Cortex of kidney (tissue), 1 donor: ENCODE measurements at places on chromosomes 16 and 17.

- DNase-seq: no peak
Observed at GRCh38 chr16:5581908-5582307, 484.3 kb upstream of the EEF2KMT start.

GRCh38 chr17:75623386-75623785 lies 9.8 kb upstream of the SMIM5 start:
- no peak for DNase-seq

DNA sequence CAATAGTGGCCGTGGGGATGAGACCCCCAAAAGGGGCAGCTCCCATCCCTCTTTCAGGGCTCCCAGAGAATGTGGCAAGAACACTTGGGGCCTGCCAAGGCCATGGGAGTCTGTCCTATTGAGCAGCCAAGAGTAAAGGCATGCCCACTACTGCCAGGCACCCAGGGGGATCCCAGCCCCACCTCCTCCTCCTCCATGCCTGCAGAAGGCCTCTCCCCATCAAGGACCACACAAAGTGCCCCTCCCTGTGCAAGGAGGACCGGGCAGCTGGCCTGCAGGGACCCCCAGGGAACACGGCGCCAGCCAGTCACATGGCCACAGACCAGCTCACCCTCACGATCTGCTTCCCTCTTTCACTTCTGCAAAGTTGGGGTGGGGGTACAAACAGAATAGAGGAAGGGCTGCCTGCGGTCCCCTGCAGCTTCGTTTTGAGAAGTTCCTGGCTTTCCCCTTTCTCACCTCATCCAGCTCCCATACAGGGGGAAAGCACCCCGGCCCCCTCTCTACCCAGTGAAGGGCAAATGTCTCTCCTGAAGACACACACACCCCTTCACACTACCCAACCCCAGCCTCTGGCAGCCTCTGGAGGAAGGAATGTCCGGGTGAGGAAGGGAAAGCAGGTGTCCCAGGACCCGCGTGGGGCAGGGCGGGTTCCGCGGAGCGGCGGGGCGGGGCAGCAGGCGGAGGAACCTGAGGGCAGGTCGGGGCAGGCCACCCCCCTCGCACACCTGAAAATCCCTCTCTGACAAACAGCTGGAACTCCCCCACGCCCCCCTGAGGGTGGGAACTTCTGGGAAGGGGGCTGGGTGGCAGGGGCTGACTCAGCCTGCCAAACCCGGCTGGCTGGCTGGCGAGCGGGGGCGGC lies 2.0 kb downstream of the PPP1R9B start:
- DNase-seq: no peak

- no peak for DNase-seq
Observed at GRCh38 chr16:71929048-71929447, 33.7 kb downstream of the IST1 start.

DNA sequence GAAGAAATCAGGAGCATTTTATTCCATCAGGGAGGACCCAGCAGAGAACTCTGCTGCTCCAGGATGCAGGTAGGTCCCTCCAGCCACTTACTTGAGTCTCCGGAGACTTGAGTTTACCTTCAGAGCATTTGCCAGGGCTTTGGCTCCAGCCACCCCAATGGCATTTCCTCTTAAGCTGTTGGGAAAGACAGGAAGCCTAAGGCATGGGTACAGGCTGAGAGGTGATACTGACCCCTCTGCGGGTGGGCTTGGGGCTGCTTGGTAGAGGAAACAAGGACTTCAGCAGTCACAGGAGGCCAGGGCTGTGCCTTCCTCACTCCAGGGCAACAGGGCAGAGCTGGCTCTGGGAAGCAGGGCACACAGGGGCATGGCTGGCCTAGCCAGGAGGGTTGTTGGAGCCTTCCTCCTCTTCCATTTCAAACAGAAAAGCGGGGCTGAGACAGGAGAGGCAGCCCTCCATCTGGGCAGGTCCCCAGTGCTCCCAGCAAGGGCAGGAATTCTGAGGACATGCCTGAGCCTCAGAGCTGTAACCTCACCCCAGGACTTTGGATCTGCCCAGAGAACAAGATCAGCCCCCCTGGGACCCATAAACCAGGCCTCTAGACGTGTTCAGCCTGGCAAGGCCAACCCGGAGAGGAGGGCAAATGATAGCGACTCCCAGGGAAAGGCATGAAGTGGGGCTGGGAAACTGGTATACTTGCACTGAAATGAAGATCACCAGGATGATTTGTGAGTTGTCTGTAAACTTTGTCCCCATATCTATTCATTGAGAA lies 34.4 kb downstream of the NLRC3 start:
- DNase-seq: no peak

- DNase-seq: no peak
Observed at GRCh38 chr17:19399750-19400450, 11.1 kb upstream of the RNF112 start.

DNA sequence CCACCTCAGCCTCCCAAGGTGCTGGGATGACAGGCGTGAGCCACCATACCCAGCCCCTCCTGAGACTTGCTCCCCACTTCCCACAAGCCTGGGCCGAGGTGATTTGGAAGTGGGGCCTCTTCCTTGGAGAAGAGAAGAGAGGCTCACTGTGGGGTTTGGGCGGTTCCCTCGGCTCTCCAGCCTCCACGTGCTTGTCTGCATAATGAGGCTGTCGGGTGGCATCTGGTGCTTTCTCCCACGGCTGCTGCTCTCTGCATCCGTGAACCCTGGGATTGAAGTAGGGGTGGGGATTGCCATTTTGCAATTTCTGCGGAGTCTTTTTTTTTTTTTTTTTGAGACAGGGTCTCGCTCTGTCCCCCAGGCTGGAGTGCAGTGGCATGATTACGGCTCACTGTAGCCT lies 101.4 kb downstream of the RAP1GAP2 start:
- no peak for DNase-seq

- DNase-seq: no peak
Observed at GRCh38 chr17:76381633-76382350, 2.6 kb upstream of the SPHK1 start.

DNA sequence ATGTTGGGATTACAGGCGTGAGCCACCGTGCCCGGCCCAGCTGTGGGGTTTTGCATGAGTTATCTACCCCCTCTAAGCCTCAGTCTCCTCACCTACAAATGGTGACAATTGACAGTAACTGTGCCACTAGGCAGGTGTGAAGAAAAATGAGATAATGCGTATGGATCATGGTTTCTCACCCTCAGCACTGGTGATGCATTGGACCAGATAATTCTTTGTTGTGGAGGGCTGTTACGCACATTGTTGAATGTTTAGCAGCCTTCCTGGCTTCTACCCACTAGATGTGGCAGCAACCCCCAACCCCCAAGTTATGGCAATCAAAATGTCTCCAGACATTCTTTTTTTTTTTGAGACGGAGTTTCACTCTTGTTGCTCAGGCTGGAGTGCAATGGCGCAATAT lies 9.0 kb upstream of the HAPSTR1 start:
- DNase-seq: no peak

GRCh38 chr16:71345031-71345430 lies 13.5 kb upstream of the CALB2 start:
- no peak for DNase-seq

DNA sequence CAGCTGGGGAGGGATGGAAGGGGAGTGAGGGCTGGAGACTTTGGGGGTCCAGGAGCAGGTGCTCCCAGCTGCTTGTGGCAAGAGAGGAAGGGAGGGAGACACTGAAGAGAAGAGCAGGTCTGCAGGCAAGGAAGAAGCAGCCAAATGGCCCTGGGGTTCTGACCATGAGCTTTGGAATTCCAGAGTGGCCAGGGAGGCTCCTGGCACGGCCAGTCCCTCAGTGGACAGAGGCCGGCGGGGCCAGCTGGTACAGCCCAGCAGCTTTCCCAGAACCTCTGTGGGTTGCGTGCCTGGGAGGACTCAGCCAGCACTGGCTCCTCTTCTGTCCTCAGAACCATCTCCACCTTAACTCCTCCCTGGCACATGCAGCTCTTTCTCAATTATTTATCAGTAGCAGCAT lies 233.0 kb downstream of the MSI2 start:
- no peak for DNase-seq

DNA sequence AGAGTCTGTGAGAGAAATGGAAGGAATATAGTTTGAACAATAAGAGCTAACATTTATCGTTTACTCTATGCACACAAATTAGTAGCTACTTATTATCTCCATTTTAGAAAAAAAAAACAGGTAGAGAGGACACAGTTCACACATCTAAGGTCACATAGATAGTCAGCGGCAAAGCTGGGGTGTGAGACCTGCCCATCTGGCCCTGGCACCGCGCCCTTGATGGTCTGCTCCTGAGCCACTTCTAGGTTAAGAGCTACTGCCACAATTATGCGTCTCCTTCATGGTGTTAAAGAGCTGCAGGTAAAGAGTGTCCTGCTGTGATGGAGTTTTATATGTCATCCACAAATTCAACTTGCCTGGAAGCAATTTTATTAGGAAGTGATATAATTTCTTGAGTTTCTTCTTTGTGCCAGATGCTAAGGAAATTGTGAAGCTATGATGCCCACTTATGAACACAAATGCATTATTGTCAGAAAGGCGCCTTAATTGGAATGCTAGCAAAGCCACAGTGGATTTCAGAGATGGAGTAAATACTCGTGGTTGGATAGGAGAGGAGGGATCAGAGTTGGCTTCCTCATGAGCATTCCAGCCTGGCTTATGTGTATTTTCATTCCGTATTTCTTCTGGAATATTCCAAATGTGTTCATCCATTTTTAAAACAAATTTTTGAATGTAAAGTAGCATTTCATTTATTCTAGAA lies 21.3 kb upstream of the MFSD6L start:
- no peak for DNase-seq

DNA sequence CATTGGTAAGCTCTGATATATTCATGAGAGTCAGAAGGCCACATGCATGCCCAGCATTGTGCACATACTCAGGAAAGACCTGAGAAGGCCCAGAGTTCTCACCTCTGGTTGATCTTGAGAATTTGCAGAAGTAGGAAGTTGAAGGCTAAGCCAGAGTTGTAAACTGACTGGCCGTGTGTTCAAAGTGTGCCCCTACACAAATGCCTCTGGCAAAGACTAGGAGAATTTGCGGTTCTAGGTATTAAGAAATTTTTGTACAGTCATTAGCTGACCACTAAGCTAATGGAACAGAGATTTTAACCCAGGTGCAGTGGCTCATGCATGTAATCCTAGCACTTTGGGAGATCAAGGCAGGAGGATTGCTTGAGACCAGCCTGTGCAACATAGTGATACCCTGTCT lies 25.0 kb downstream of the FBXL20 start:
- no peak for DNase-seq

GRCh38 chr17:41680426-41681040 lies 8.2 kb upstream of the EIF1 start:
- DNase-seq: no peak

GRCh38 chr16:56355221-56355620 lies 70.1 kb downstream of the AMFR start:
- no peak for DNase-seq

DNA sequence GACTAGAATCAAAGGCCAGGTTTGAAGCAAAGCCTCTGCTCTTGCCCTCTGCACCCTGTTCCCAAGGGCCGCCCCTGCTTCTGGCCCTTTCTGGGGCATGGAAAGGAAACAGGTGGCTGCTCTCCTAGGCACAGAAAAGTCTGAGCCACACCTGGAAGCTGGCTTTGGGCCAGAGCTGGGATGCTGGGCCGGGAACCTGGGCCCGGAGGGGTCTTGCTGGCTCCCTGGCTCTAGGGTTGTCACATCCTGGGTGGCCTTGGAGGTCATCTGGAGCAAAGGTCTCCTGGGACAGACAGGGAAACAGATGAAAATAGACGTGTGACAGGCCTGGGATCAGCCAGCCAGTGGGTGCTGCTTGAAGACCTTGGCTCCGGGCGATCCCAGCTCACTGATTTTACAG lies 74.1 kb upstream of the LHX1 start:
- DNase-seq: no peak

DNA sequence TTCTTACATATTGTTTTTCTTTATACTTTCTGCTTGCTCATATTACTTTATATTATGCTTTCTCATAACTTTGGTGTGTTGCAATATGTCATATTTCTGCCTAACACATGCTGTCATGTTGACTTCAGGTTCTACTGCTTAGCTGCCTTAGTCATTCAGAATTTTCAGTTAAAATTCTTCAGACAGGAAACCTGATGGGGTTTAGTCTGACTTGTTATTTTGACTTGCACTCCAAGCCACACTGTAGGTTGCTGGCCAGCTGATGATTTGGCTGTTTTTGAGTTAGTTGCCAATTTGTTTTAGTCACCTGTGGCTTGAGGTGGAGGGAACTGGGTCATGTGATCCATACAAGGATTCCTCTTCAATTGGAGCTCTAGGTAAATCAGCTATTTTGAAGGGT lies 315.4 kb downstream of the MAP2K6 start:
- DNase-seq: no peak

GRCh38 chr17:44308865-44309264 lies 464 bp downstream of the RUNDC3A start:
- DNase-seq: no peak

- no peak for DNase-seq
Observed at GRCh38 chr16:57610611-57611010, 17.8 kb upstream of the ADGRG1 start.

DNA sequence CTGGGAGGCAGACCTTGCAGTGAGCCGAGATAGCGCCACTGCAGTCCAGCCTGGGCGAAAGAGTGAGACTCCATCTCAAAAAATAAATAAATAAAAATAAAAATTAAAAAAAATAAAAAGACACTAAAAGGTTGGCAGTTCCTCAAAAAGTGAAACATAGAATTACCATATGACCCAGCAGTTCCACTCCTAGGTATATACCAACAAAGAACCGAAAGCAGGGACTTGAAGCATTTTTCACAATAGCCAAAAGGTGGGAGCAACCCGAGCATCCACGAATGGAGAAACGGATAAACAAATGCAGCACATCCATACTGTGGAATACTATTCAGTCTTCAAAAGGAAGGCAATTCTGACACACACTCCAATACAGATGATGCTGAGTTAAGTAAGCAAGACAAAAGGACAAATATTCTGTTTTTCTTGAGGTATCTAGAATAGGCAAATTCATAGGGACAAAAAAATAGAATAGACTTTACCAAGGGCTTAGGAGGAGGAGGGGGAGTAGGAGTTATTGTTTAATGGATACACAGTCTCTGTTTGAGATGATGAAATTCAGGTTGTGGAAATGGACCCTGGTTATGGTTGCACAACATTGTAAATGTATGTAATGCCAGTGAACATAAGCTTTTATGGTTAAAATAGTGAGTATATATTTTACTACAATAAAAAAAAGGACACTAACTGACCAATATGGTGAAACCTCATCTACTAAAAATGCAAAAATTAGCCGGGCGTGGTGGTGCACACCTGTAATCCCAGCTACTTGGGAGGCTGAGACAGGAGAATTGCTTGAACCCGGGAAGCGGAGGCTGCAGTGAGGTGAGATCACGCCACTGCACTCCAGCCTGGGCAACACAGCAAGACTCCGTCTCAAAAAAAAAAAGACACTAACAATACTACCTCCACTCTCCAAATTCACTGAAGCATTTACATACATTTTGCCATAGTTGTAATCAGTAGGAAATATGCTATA lies 27.0 kb upstream of the SLC35B1 start:
- no peak for DNase-seq

GRCh38 chr17:42484304-42484703 lies 25.6 kb downstream of the ATP6V0A1 start:
- no peak for DNase-seq

GRCh38 chr17:1006054-1006453 lies 9.1 kb downstream of the TIMM22 start:
- no peak for DNase-seq

- DNase-seq: no peak
Observed at GRCh38 chr17:77364381-77364911, 223.7 kb downstream of the SEC14L1 start.

- no peak for DNase-seq
Observed at GRCh38 chr17:72813481-72813880, 279.0 kb downstream of the SLC39A11 start.
